Spinal cord (tissue), 10 donors: ENCODE measurements at places on chromosomes 5 and 9.

DNA sequence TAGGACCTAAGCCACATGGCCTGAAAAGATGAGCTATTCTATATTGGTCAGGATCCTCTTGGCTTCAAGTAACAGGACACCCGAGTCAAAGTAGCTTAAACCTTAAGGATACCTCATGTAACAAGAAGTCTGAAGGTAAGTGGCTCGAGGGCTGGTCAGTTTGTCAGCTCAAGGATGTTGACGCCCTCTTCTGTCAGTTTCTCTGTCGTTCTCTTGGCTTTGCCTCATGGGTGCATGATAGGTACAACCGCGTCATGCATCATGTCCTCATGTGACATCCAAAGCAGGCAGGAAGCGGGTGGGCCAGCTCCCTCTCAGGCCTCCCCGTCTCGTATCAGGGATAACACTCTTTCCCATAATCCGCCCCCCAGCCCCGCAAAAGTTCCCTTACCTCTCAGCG lies 22.1 kb upstream of the TCERG1 start:
- H3K36me3 ChIP-seq: no peaks in the 10 kb centered on the region
- H3K4me3 ChIP-seq: no peak overlapping the region
- DNase-seq: no peak
- no peak overlapping the region for H3K27ac ChIP-seq
- peaks cover 7% of the 10 kb centered on the region for H3K27me3 ChIP-seq
- no peaks in the 10 kb centered on the region for H3K4me1 ChIP-seq

- no peak overlapping the region for H3K4me3 ChIP-seq
- DNase-seq: no peak
- no peak overlapping the region for H3K27ac ChIP-seq
- H3K4me1 ChIP-seq: no peaks in the 10 kb centered on the region
- no peaks in the 10 kb centered on the region for H3K27me3 ChIP-seq
Measured at GRCh38 chr9:18245911-18246310, 228.0 kb upstream of the ADAMTSL1 start.

DNA sequence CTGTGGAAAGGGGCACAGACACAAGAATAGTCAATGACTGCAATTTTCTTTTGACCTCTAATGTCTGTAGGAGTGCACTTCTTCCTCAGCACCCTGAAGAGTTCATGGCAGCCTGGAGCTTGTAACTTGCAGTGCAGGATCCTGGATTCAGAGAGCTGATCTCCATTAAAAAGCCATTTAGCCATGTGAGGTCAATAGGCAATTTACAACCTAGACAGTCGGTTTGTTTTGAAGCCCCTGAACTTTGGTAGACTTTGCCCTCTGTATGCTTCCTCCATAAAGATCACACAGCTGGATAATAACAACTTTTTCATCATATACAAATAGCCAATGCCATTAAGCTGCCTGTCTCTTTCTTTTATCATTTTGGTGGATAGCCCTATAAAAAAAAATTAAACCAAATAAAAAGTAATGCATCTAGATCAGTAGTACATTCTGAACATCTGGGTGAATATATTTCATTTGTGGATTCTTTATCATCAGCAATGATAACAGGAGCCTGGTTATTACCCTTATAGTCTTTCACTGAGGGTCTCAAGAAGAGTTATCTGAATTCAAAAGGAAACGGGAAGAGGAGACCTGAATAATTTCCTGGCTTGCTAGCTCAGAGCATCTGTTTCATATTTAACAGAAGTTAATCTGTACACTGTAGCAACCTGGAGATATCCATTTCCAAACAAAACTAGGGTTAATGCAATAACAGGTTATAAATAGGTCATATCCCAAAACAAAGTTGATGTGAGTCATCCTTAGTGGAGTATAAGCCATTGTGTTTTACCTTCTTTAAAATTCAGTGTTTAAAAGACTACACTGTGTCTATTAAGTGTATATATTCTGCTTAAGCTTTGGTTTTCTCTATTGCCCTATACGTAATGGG lies 193.8 kb upstream of the ACTBL2 start:
- H3K27me3 ChIP-seq: no peaks in the 10 kb centered on the region
- no peaks in the 10 kb centered on the region for H3K4me1 ChIP-seq
- no peak overlapping the region for H3K27ac ChIP-seq
- no peak overlapping the region for H3K4me3 ChIP-seq
- DNase-seq: no peak

DNA sequence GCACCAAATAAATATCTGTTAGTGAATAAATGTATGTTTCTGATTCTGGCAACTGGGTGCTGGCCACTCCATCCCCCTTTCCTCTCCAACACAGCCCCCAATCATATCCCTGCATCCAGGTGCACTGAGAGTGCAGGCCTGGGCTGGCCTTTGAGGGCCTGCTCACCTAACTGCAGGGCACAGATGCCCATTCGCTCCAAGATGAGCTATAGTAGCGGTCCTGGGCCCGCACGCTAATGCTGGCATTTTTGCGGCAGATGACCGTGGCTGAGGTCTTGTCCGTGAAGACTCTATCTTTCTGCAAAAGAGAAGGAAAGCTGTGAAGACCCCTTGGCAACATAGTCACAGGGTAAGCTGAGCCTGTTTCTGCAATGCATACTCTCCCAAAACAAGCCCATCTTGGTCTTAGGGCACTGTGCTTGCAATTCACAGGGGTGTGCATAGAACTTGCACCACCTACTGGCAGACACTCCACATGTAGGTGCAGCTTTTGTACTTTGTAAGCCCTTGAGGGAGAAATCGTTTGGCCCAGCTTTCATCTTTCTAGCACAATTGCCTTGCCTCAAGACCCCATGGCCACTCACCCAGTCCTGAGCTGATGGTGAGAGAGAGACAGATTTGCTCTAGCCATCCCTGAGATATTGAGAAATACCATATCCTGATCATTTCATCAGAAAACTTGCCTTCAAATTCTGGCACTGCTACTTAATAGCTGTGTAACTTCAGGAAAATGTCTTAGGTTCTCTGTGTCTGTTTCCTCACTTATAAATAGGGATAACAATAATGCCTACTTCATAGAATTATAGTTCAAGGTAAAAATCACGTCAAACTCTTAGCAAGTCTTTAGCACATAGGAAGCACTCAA lies 13.5 kb downstream of the IL12B start:
- peaks cover 5% of the 10 kb centered on the region for H3K27me3 ChIP-seq
- H3K4me1 ChIP-seq: no peaks in the 10 kb centered on the region
- no peaks in the 10 kb centered on the region for H3K36me3 ChIP-seq

DNA sequence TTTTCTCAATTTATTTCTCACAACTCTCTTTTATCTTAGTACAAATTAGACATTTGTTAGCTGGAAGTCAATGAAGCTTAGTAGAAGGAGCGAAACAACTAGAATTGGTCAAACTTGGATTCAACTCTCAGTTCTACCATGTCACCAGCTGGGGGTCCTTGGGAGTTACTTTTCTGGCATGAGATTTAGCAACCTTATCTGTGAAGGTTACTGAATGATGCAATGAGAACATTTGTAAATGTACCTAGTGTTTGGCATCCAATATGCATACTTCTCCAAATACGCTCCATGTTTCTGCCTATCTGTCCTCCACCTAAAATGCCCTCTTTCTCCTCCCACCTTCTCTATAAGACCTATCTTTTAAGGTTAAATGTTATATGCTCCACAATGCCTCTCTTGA lies 6.3 kb downstream of the HNRNPA0 start:
- no peaks in the 10 kb centered on the region for H3K27me3 ChIP-seq
- no peaks in the 10 kb centered on the region for H3K4me1 ChIP-seq
- no peak overlapping the region for H3K27ac ChIP-seq
- H3K4me3 ChIP-seq: no peak overlapping the region

DNA sequence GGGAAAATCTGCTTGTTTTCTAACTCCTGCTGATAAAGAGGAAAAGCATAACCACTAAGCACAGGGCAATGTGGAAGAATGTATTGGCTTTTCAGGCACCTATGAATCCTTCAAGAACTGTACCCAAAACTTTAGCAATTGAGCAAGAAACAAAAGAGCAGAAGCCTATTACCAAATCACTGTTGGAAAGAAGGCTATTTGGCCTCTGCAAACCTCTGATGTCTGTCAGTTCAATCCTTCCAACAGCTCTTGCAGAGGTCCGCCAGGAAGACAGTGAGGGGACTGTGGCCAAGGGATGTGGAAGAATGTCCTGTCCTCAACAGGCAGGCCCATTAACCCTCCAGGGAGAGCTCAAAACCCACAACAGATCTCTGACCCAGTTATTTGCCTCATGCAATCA lies 328.6 kb downstream of the ENC1 start:
- no peak for DNase-seq
- H3K27ac ChIP-seq: peak overlapping the region; percentile 61
- no peaks in the 10 kb centered on the region for H3K27me3 ChIP-seq
- H3K4me3 ChIP-seq: no peak overlapping the region

DNA sequence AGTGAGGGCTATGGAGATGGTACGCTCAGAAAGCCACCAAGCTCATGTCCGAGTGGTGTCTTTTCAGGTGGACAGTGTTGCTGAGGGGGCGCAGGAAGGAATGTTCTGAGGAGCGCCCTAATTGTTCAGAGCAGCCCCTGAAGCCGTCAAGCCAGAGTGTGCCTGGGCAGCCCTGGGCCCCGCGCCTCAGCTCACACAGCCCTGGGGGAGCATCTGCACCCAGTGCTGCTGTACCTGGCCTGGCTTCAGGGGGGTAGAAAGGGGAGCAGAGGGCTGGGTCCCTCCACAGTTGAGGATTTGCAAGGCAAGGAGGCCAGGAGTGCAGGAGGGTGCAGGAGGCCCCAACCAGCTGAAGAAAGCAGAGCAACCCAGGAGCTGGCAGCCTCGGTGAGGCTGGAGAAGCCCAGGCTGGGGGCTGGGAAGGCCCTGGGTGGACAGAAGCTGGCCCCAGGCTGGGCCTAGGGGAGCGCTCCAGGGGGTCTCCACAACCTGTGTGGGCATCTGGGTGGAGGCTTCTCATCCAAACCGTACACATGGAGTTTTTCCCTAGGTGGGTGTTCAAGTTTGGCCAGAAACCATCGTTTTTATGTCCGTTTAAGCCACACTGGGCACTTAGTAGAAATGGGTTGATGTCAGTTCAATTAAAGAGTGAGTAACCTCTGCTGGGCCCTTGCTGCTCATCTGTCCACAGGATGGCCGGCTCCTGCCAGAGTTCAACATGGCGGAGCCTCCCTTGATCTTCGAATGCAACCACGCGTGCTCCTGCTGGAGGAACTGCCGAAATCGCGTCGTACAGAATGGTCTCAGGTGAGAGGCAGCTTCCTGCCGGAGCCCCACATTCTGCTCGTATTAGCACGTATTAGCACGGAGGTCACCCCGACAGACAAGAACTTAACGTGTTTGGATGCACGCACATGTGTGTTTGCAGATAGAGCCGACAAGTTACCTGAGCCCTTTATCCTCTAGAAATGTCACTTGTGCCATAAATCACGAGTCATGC lies 62.0 kb upstream of the CACNA1B start:
- DNase-seq: no peak
- peaks cover 87% of the 10 kb centered on the region for H3K36me3 ChIP-seq
- no peak overlapping the region for H3K4me3 ChIP-seq
- no peaks in the 10 kb centered on the region for H3K27me3 ChIP-seq

GRCh38 chr9:108621991-108622855 lies 233.6 kb downstream of the ACTL7B start:
- H3K36me3 ChIP-seq: no peaks in the 10 kb centered on the region
- no peaks in the 10 kb centered on the region for H3K27me3 ChIP-seq
- no peak overlapping the region for H3K4me3 ChIP-seq
- no peaks in the 10 kb centered on the region for H3K4me1 ChIP-seq
- no peak for DNase-seq
